Neural crest cell (in vitro differentiated cells): ENCODE measurements at places on chromosomes 5 and 9. TPM values are rescaled to one million over a fixed set of nuclear protein-coding genes. Genes with fewer than 3 reads are reported as not detected.
A peak's percentile ranks its signal among the peaks of the same experiment; 100 is the strongest.

- peak; percentile 14 for DNase-seq
Observed at GRCh38 chr5:176388003-176388443, 375 bp downstream of the NOP16 start.

Gene PCDHGB1
- 2.8 and 3.0 TPM in 2 replicates for total RNA-seq

- no peak for DNase-seq
Observed at GRCh38 chr9:98146101-98146991, 27.3 kb upstream of the TRIM14 start.

Gene TOR1B
- 16.6 and 18.0 TPM in 2 replicates for total RNA-seq

DNA sequence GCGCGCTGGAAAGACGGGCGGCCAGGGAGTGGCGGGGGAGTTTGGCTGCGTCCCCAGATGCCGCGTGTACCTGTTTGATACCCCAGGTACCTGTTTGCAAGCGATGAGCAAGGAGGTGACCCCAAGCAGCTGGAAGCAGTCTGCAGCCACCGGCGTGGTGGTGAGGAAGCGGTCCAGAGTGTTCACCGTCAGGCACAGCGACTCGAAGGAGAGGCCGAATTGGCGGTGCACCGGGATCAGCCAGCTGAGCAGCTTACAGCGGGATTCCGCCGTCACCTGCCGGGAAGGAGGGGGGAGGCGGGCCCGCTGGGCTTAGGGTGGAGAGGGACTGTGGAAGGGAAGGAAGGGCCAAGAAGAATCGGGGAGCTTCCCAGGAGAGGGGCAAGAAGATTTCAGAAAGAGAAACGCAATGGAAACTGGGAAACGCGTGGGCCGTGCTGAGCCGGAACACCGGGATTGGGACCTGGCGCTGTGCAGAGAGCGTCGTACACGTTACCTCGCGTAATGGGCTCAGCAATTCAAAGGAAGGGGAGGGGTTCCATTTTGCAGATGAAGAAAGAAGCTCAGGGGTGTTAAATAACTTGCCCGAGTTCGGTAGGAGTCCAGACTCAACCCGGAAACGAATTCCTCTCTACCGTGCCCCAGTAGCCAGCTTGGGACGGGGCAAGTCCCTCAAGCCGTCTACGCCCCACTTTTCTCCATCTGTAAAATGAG lies 980 bp downstream of the CCNO start:
- DNase-seq: peak; percentile 16

DNA sequence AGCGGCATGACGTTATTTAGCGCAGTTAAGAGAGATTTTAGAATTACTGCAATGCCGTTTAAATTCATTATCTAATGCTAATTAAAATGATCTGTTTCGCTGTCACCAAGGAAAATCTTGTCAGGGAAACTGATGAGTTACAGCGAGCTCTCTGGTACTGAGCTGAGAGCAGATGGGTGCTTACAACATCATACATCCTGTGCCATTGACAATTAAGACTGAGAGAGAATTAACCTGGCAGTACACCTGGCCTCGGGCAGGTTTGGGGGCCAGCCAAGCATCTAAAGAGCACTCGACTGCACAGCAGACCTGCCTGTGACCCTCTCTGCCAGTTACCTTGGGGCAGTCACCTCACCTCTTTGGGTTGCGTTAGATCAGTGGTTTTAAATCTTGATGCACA lies 55.0 kb downstream of the PUM3 start:
- no peak for DNase-seq

DNA sequence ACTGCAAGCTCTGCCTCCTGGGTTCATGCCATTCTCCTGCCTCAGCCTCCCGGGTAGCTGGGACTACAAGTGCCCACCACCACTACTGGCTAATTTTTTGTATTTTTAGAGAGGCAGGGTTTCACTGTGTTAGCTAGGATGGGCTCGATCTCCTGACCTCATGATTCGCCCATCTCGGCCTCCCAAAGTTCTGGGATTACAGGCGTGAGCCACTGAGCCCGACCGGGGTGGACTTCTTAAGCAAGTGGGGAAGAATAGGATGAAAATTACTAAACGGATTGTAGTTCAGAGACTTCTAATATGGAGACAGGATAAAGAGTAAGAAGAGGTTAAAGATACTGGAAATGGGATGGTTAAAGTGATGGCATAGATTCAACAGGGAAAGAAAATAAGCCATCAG lies 132.3 kb upstream of the IRX2 start:
- no peak for DNase-seq

GRCh38 chr5:104355350-104355749 lies 792.8 kb upstream of the NUDT12 start:
- no peak for DNase-seq

Gene EPB41L4A
- total RNA-seq: 10.8 and 12.4 TPM in 2 replicates

Gene DDX4
- not detected in 2 replicates for total RNA-seq

DNA sequence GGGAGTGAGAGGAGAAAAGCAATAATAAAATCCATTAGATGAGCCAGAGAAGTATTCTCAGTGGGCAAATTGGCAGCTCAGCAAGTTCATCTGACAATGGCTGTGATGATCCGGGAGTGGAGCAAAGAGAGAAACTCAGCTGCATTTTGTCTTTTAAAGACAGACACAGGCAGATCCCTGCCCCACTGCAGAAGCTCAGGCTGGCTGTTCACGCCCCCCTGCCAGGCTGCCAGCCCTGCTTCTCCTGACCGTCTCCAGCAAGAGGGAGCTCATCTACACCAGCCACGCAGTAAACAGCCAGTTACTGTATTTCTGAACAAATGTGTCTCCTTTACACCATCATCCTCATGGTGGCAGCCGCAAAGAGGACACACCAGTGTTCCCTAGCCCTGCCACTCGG lies 114.3 kb upstream of the SARDH start:
- DNase-seq: no peak

Gene ROR2
- total RNA-seq: 12.4 and 14.9 TPM in 2 replicates

GRCh38 chr5:674630-675011 lies 18.5 kb downstream of the TPPP start:
- DNase-seq: no peak

- peak; percentile 5 for DNase-seq
Observed at GRCh38 chr9:97954550-97954989, 16.6 kb upstream of the HEMGN start.

Gene CENPK
- total RNA-seq: 55.2 and 66.4 TPM in 2 replicates

DNA sequence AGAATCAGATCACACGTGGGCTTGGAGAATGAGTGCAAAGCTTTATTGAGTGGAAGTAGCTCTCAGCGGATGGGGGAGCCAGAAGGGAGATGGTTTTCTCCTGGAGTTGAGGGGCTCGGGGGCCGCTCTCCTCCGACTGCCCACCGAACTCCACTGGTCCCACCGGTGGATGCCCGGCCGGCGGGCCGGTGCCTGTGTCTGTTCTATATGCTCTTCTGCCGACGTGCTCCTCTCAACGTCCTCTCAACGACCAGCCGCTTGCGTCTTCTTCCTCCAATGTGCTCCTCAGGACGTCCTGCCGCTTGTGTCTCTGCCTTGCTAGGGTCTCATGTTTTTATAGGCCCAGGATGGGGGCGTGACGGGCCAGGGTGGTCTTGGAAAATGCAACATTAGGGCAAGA lies 161.9 kb downstream of the MUSK start:
- DNase-seq: no peak

GRCh38 chr9:108469654-108470053 lies 386.1 kb downstream of the ACTL7B start:
- DNase-seq: no peak

DNA sequence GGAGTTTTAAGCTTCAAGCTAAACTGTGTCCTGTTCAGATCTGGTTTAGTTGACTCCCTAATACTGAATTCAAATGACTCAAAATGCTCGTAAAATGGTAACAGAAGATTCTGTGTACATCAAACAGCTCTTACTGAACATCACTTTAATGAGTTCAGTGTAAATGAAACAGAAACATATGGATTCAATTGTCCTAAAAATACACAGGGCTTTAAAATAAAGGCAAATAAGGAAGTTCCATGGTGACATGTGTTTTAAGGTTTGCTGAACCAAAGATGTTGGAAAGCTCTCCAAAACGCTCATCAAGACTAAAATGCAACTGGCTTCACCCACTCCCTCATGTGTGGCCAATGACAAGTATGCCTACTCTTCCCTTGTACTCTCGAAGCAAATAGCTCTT lies 340.0 kb upstream of the PIK3R1 start:
- DNase-seq: no peak

DNA sequence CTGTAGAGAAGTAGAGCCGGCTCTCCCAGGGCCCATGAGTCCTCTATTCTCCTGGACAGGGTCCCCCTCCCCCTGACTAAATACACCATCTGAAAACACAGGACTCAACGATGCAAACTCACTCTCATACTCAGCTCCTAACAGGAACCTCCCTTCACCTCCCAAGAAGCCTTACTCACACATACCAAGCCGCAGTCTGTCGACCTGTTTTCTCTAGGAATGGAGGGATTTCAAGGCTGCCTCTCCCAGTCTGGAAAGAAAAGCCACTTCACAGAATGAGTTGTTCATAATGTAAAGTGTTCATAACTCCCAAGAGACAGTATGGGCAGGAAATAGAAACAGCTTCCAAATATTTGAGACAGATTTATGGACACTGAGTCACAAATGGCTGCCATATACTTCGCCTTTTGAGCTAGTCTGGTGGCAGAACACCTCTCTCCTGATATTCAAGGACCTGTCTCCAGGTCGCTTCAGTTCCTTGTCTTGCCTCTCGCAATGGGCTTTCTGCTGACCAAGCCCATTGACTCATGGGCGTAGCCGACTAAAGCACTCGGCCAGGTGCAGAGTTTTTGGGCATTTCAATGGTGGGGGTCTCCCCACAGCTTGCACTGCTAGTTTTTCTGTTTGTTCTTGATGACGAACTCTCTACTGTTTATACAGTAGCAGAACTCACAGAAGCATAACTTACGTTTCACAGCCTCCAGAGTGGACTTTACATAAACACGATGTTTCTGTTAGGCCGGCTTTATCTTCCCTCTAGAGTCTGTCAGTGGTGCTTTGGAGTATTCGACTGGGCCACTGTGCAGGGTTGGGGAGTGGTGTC lies 25.0 kb upstream of the IL17B start:
- DNase-seq: no peak

Gene ANKRD31
- 0.39 and 0.51 TPM in 2 replicates for total RNA-seq

Gene TAF11L10
- not detected in 2 replicates for total RNA-seq

- DNase-seq: peak; percentile 29
Observed at GRCh38 chr5:175718401-175719108, 60.7 kb downstream of the HRH2 start.

- DNase-seq: no peak
Observed at GRCh38 chr5:66829826-66830225, 233.6 kb downstream of the MAST4 start.

Gene TMEM215
- total RNA-seq: 0.57 and 0.72 TPM in 2 replicates

DNA sequence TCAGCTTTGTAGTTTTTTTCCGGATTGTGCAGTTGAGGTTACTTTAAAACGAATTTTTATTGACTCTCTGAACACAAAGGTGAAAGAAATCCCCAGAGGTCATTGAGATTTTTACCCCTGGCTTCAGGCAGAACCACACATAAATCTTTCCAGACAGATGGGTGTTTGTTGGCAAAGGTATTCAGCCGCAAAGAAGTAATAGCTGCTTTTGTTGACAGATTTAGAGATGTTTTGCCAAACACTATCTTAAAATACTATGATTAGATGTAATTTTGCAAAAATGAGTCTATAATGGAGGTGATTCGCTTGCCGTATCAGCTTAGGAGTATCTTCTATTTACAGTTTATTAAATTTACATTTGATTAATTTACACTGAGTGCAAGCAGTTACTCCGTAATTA lies 418.3 kb upstream of the CLINT1 start:
- DNase-seq: no peak

DNA sequence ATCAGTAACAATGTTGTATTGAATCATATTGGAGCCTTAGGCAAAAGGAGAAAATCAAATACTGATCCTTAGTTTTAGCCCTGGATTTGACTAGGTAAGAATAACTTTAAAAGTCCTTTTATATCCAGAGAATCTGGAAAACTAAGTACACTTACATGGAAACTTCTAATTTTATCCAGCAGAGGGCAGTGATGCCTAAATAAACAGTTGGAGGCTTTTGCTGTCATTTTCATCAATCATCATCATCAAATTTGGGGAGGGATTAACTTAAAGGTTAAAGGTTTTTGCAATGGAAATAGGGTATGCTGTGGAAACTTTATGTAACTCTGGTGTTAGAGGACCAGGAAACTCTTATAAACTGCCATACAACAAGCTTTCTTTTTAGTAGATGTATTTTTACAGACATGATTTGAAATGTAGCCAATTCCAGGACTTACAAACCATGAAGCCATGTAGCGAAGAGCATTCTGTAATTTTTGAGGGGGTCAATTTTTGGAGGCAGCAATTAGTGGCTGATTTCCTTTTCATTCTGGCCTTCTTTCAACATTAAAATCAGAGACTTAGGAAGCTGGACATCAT lies 112.7 kb downstream of the OSTF1 start:
- DNase-seq: peak; percentile 18

DNA sequence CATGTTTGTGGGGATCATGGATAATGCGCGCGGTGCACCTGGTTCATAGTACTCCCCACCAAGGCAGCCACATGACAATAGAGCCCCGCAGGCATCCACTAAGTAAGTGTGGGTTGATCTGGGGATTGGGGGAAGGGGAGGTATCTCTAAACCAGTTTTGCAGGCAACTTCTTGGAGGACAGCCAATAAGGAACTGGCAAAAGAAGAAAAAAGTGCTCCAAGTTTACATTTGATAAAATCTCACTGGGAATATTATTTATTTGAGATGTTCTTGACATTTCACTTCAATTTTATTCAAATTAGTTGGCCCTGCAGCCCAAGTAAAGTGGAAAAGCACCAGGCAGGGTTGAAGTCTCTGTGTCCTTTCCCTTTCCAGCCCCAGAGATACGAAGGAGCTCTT lies 8.5 kb downstream of the FBP1 start:
- DNase-seq: no peak

GRCh38 chr5:83348281-83348780 lies 123.2 kb upstream of the VCAN start:
- DNase-seq: no peak

DNA sequence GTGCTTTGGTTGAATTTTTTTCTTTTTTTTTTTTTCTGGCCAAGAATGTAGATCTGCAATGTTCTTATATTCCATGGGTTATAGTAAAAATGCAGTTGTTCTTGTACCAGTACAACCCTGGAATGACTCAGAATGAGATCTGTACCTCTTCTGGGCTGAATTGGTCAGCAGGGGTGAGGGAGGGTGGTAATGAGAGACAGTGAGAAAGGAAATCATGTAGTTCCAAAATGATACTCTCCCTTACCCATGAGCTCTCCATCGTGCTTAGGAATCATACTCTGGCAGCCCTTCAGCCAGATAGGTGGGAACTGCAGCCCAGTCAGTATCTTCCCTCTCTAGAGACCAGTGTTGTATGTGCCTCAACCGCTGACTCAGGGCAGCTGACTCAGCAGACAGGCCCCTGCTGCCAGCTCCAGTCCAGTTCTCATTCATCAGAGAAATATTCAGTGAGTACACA lies 2.1 kb upstream of the GLIS3 start:
- no peak for DNase-seq
